Neural crest cell (in vitro differentiated cells): ENCODE measurements at places on chromosomes 5 and 9.
A peak's percentile ranks its signal among the peaks of the same experiment; 100 is the strongest.

- no peak overlapping the region for H3K27ac ChIP-seq
- H3K4me3 ChIP-seq: peak overlapping the region; percentile 87
- no peak for DNase-seq
- peaks cover 93% of the 10 kb centered on the region for H3K27me3 ChIP-seq
These were observed 1.1 kb upstream of the ANXA2R start for GRCh38 chr5:43041110-43041668.

GRCh38 chr5:9544056-9544455, 1.8 kb downstream of the SEMA5A start:
- peaks cover 3% of the 10 kb centered on the region for H3K27me3 ChIP-seq
- peak overlapping the region; percentile 91 for H3K4me3 ChIP-seq
- H3K36me3 ChIP-seq: no peaks in the 10 kb centered on the region
- DNase-seq: no peak
- H3K27ac ChIP-seq: peak overlapping the region; percentile 28

- no peak overlapping the region for H3K27ac ChIP-seq
- H3K27me3 ChIP-seq: no peaks in the 10 kb centered on the region
These were observed 8.6 kb upstream of the AQP3 start for GRCh38 chr9:33455945-33456344.

GRCh38 chr9:98989036-98990000, 45.6 kb downstream of the COL15A1 start:
- H3K36me3 ChIP-seq: no peaks in the 10 kb centered on the region
- H3K4me3 ChIP-seq: no peak overlapping the region
- H3K4me1 ChIP-seq: peaks cover 4% of the 10 kb centered on the region
- no peaks in the 10 kb centered on the region for H3K27me3 ChIP-seq
- no peak for DNase-seq
- no peak overlapping the region for H3K27ac ChIP-seq

DNA sequence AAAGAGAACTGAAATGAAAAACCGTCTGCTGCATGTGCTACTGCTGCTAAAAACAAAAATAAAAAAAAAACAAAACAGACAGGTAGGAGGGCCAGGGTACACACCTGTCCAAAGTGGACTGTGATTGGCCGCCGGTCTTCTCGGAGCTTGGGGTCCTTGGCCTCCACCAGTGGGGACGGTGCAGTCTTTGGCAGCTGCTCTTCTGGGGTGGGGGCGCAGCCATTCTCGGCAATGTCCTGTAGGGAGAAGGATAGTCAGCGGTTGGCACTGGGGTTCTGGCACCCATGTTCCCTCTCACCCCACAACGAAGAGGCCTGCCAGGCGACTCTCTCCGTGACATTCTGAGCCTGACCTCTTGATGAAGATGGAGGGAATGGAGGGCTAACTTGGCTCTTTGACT, 84.3 kb downstream of the CRB2 start:
- peak overlapping the region; percentile 45 for H3K4me3 ChIP-seq
- peaks cover 50% of the 10 kb centered on the region for H3K4me1 ChIP-seq
- no peaks in the 10 kb centered on the region for H3K36me3 ChIP-seq
- H3K27me3 ChIP-seq: no peaks in the 10 kb centered on the region
- peak overlapping the region; percentile 32 for H3K27ac ChIP-seq
